ENCODE measurements at places on chromosomes 2 and 18.

DNA sequence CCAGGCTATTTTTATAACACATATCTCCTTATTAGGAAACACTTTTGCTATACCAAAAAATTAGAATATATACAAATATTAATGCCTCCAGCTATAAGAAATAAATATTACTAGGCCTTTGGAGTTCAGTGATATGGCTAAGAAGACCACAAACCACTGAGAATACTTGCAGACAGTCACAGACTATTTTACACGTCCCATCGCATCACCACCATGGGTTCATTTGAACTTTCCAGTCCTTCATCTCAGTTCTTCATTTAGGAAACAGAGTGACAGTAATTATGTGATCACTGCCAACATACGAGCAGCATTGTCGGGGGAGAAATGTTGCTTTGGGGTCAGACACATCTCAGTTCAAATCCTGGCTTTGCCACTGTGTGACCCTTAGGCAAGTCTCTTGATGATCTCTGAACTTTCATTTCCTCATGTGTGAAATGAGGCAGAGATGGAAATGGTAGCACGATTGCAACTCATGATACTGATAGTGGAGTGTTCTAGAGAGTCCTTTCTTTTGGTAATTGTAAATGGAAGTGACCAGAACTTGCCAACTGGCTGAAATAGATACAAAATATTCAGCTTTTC, 138.9 kb upstream of the NRP2 start:
- DNase-seq, result no peak

DNA sequence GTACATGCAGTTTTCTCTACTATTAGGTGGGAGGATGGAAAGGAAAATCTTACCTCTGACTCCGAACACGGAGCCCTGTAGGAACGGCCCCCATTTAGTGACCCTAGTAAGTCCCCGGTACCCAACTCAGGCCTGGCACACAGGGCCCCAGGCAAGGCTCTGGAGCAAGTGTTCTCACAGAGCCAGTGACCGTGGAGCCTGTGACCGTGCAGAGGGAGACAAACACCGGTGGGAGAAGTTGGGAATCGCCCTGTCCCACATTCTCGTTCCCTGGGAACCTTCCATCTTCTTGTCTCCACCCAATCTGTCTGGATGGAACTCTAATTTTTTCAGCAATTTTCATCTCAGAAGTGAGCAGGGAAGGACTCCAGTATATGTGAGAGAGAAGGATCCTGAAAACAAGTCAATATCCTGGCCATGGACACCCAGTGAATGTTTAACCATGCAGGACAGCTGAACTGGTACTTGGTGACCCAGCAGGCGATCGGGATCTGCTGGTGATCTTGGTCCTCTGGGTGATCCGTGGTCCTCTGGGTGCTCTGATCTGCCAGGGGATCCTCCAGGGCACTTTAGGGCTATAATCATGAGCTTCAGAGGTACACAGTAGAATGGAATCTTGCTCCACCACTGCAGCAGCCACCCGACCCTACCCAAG, 348.6 kb upstream of the ID2 start:
- no peak for DNase-seq

DNA sequence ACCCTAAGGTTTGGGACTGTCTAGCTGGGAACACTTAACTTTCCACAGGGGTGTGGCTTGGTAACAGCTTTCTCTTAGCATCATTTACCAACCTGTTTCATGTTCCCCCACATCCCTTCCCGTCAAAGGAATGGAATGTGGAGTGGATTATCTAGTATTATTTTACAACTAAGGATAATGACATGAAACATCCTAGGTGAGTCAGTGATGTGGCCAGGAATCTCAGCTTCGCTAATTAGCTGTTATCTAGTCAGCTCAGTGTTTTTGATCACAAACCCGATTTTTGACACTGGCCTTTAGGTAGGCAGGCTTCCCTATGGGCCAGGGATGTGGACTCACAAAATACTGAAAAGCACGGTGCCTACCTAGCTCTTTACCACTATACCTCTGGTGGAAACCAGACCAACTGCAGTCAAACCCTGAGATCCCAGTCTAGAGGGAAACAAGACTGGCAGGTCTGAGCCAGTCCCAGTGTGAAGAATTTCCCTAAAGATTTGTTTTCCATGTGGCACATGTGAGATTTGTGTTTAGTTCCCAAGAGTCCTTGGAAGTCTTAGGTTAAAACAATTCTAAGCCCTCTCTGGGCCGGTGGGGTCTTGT, 2.8 kb upstream of the NRP2 start:
- no peak for DNase-seq

- DNase-seq, result no peak
Observed at GRCh38 chr2:189142893-189143759, 36.4 kb downstream of the COL5A2 start.

GRCh38 chr18:46054956-46055837, 16.9 kb downstream of the PSTPIP2 start:
- no peak for DNase-seq

DNA sequence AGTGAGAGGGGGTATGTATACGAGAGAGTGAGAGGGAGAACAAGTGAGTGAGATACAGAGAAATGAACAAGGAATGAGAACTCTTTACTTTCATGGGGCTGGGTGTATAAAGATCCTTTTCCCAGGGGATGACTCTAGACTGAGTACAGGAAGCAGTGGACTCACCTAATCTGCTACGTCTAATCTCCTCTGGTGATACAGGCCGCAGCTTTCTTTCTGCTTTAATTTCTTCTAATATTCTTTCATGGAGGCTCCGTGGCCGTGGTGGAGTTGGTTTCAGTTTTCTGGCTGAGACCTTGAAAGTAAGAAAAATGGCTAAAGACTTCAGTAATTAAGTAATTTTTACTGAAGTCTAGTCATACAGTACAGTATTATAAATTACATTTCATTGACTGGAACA, 85.2 kb downstream of the PRELID3A start:
- DNase-seq, result no peak

GRCh38 chr18:2794159-2794558, 52.6 kb upstream of the EMILIN2 start:
- DNase-seq, result no peak
